HCEC 1CT (cell line): ENCODE measurements at places on chromosomes 4 and X.

- DNase-seq: no peak
These were observed 4.4 kb upstream of the C4orf36 start for GRCh38 chr4:86896596-86896995.

GRCh38 chr4:1380368-1381151 lies 25.7 kb downstream of the NKX1-1 start:
- DNase-seq: no peak

GRCh38 chr4:17323554-17324385 lies 188.1 kb downstream of the QDPR start:
- DNase-seq: peak; percentile 14

- peak; percentile 70 for DNase-seq
These were observed at the start of gene WDR45 for GRCh38 chrX:49079489-49080428. Gene WDR45, minus strand, starts transcription at chrX:49079887. Its CDS starts 1,792 bp downstream, at chrX:49078095.

GRCh38 chrX:67570839-67571238 lies 27.0 kb downstream of the AR start:
- DNase-seq: no peak

DNA sequence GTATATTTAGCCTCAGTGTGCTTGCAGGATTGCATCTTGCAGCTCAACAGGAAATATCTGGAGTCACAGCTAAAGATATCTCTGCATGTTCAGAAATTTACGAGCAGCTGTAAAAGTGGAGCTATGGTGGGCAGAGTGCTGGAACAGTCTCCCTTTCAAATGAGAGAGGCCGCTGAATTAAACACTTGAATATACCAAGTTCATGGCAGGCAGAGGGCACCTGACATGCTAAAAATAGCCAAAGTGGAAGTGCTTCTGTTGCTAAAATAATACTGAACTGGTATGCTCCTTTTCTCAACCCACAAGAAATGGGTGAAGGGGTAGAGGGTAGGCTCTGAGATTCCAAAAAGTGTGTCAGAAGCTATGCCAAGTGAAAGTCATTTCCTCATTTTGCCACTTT lies 98.1 kb downstream of the MGST2 start:
- DNase-seq: no peak

DNA sequence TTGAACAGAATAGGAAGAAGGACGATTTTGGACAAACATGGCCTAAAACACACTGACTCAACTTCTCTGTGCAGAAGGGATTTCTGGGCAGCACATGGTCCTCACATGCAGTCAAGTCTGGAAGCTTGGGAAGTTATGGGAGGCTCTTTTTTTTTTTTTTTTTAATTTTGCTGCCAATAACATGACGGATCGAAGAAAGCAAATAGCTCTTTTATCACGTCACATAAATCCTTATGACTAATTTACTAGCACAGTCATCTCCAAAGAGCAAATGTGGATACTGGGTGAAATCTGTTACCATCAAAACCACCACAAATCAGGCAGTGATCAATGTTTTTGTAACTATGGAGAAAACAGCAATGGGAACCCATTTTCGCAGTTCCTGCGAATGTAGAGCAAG lies 193.3 kb upstream of the FAM9B start:
- DNase-seq: peak; percentile 18

DNA sequence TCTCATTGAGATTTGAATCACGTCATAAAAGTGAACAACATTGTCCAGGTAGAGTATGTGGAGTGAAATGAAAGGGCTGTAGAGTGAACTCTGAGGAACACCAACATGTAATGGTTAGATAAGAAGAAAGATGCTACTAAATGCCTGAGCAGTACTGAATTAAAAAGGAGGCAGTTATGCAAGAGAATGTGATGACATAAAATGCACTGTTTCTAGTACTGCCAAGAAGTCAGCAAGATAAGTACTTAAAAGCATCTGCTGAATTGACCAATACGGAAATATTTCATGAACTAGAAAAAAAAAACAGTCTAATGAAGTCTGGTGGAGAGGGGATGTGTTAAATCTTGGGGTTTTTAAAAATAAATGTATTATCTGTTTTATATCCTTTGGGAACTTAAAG lies 583.8 kb upstream of the GALNT7 start:
- DNase-seq: peak; percentile 2

- DNase-seq: no peak
These were observed 38.1 kb upstream of the TRPC5 start for GRCh38 chrX:112120721-112121120.

DNA sequence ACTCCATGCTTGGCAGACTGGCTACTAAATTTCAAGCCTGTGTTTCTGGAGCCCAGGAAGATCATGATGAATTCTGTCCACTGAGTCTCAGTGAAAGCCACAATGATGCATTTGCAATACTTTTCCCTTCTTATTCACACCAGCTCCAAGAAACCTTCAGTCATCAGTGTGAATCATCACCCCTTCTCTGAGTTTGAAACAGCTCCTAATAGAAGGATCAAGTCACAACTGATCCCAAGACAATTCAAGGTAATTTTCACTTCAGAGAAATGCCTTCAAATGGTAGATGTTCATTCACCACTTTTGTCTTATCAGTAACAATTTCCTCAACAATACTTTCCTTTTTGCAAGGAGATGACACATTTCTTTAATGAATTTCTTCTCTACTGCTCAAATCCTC lies 257.4 kb downstream of the NLGN4X start:
- DNase-seq: no peak

DNA sequence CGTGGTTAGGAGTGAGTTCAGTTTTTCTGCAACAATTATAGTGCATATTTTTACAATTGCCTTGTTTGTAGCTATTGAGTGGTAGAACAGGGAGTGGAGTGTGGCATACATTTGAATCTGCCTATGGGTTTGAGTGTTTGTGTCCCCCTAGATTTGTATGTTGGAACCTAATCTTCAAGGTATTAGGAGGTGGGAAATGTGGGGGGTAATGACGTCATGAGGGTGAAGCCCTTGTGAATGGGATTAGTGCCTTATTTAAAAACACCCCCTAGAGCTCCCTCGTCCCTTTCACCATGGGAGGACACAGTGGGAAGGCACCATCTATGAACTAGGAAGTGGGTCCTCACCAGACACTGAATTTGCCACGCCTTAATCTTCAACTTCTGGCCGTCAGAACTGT lies 819.6 kb downstream of the NLGN4X start:
- DNase-seq: no peak

- DNase-seq: no peak
These were observed 205.9 kb downstream of the NDST4 start for GRCh38 chr4:114907568-114907967.

- no peak for DNase-seq
These were observed 108.5 kb downstream of the PHKA2 start for GRCh38 chrX:18875256-18875878.

DNA sequence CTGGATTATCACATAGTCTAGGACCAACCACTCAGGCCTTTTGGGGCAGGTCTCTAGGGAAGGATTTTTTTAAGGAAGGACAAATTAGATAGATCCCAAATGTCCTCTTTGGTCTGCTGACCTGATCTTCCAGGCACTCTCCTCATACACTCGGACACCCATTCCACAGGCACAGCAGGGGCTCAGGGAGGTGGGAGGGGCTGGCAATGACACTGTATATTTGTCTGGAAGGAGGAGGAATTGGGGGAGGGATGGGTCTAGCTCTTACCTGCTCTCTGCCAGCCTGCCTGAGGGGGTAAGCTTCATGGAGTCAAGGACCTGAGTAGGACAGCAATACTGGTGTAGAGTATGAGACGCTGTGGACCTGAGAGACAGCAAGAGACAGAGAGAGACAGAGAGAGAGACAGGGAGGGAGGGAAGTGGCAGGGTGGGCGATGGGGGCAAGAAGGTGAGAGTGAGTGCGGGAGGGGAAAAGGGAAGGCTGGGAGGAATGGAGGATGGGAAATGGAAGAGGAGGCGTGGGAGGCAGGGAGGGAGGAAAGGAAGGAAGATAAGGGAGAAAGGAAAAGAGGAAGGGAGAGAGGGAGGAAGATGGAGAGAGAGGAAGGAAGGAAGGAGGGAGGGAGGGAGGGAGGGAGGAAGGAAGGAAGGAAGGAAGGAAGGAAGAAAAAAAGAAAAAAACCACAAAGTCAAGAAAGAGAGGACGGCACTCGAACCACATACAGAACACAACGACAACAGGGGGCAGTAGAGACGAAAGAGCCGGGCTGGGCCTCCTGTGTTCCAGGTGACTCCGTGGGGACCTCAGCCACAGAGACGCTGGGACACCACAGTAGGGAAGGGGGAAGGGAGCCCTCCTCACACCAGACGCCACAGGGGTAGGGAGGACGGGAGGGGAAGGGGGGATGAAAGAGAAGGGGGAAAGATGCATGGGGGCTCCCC lies 1.8 kb downstream of the IQSEC2 start:
- DNase-seq: no peak

GRCh38 chr4:1979477-1980196 lies 29.1 kb downstream of the NELFA start:
- DNase-seq: no peak

GRCh38 chrX:153628129-153628528 lies 18.9 kb upstream of the DUSP9 start:
- no peak for DNase-seq

DNA sequence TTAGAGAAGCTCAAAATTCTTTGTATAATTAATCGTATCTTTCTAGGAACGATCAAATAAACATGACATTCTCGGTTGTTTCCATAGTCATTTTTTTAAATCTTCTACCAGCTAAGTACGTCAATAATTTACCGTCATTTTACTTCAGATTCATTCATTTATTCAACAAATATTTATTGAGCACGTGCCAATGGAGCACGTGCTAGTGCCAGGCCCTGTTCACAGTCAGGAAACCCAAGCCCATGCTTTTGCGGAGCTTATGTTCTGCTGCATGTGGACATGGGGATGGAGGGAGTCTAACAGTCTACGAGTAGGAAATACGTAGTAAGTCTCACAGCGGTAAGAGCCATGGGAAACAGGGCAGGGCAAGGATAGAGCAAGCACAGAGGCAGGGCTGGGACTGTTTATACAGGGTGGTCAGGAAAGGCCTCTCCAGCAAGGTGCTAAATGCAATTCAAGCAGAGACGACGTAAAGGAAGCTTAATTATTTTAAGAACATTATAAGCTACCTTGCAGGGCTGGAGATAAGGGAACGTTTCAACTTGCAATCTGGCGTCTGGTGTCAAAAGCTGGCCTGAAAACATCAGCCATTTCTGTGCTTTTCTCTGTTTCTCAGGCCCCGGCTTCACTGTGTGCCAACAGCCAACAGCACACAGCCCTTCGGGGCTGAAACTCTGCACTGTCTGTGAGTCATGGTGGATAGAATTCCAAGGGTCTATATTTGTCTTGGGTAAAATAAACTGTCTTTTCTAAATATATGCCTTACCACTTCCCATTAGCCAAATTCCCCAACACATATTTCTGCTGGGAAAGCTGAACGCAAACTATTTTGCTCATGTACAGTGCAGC lies 517.1 kb upstream of the ZFP42 start:
- DNase-seq: peak; percentile 69

DNA sequence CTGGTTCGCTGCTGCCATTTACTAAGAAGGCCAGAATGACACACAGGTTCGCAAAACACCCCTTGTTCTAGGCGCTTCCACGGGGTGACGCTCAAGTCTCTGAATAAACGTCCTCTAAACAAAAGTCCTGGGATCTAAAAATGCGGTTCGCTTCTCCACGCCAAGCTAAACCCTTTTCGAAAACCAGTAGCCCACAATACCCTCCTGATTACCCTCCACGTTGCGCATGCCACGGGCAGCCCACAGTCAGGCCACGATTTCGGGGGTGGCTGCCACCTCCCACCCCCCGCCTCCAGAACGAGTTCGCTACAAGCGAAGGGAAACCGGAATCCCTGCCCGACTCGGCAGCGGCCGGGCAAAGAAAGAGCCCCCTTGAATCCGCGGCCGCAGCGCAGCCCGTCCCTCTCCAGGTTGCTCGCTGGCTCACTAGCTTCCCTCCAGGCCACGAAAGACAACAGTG lies 423 bp downstream of the RPL39 start:
- peak; percentile 55 for DNase-seq

GRCh38 chr4:94841864-94842221 lies 84.1 kb downstream of the BMPR1B start:
- DNase-seq: no peak

GRCh38 chr4:138696058-138696457 lies 319.5 kb upstream of the NOCT start:
- DNase-seq: no peak

GRCh38 chr4:172953896-172954568 lies 214.6 kb upstream of the GALNT7 start:
- DNase-seq: no peak

DNA sequence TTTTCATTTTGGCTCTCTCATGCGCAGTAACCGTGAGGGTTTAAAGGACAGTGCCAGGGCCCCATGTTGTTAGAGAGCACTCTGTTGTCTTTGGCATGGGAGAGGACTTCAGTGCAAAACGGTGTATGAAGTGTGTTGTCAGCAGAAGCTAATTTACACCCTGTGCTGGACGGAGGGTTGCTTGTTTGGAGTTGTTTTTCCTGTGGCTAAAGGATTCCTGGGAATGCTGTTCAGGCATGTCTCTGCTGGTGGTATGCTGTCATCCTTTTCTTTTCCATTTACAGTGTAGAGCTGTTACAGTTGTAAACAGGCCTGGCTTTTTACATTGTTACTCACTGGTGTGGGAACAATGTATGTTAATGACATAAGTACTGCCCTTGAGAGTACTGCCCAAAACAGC lies 206.3 kb downstream of the CBR4 start:
- peak; percentile 54 for DNase-seq

GRCh38 chr4:14906805-14907204 lies 95.5 kb upstream of the CPEB2 start:
- DNase-seq: no peak

- DNase-seq: peak; percentile 37
These were observed 35.0 kb downstream of the CLDN2 start for GRCh38 chrX:106955004-106955772.
